ENCODE measurements at places on chromosomes 11 and 22. TPM values are rescaled to one million over a fixed set of nuclear protein-coding genes. Genes with fewer than 3 reads are reported as not detected.

The SORL1 gene
- total RNA-seq: 45.0 TPM

The OR52N4 gene
- not detected for total RNA-seq

The SCARF2 gene
- 15.3 TPM for total RNA-seq

The SLC16A8 gene
- total RNA-seq: not detected

The CARD10 gene
- 2.0 TPM for total RNA-seq

The TMEM225 gene
- not detected for total RNA-seq

The OR52H1 gene
- total RNA-seq: not detected

The SHANK2 gene
- total RNA-seq: 0.21 TPM

The GGT5 gene
- 0.13 TPM for total RNA-seq

The TIMP3 gene
- total RNA-seq: 76.4 TPM

The OR2AG2 gene
- total RNA-seq: 0.08 TPM

The MMP7 gene
- not detected for total RNA-seq

The OR2D3 gene
- total RNA-seq: not detected

The CDC42EP2 gene
- total RNA-seq: 1.2 TPM

The BRD1 gene
- 17.5 TPM for total RNA-seq

The TREH gene
- total RNA-seq: 0.13 TPM

The SAA2 gene
- total RNA-seq: not detected

The ADAMTS15 gene
- not detected for total RNA-seq

The SLC6A5 gene
- not detected for total RNA-seq

The AIFM3 gene
- 3.9 TPM for total RNA-seq

The CCS gene
- total RNA-seq: 13.4 TPM

The PPFIA1 gene
- 120 TPM for total RNA-seq

The ZNF70 gene
- 5.2 TPM for total RNA-seq

The DNAJB13 gene
- total RNA-seq: 0.40 TPM

The OR11H1 gene
- total RNA-seq: not detected

The SELENOM gene
- 3.0 TPM for total RNA-seq

The GAL gene
- not detected for total RNA-seq

The TSGA10IP gene
- total RNA-seq: not detected

The ZDHHC8 gene
- total RNA-seq: 7.7 TPM

The NOX4 gene
- 4.1 TPM for total RNA-seq

The ANO9 gene
- total RNA-seq: not detected

The OR2AG1 gene
- not detected for total RNA-seq

The DMC1 gene
- total RNA-seq: not detected

All from SK-MEL-5 (cell line).